ENCODE measurements at places on chromosomes 1 and 21. TPM values are rescaled to one million over a fixed set of nuclear protein-coding genes. Genes with fewer than 3 reads are reported as not detected.

KIAA1614 gene
- total RNA-seq = 6.5 TPM

- no peak for DNase-seq
These were observed 30.3 kb downstream of the CEP350 start for GRCh38 chr1:179984942-179985341.

- peak; percentile 2 for DNase-seq
These were observed 140.8 kb downstream of the ASTN1 start for GRCh38 chr1:177023726-177024125.

GRCh38 chr1:62790716-62791115 lies 6.8 kb downstream of the ATG4C start:
- DNase-seq = no peak

LYPLAL1 gene
- 32.5 TPM for total RNA-seq

- peak; percentile 83 for DNase-seq
These were observed 40.6 kb upstream of the DUSP10 start for GRCh38 chr1:221782477-221782876.

ADGRL2 gene
- total RNA-seq = 2.0 TPM

DNA sequence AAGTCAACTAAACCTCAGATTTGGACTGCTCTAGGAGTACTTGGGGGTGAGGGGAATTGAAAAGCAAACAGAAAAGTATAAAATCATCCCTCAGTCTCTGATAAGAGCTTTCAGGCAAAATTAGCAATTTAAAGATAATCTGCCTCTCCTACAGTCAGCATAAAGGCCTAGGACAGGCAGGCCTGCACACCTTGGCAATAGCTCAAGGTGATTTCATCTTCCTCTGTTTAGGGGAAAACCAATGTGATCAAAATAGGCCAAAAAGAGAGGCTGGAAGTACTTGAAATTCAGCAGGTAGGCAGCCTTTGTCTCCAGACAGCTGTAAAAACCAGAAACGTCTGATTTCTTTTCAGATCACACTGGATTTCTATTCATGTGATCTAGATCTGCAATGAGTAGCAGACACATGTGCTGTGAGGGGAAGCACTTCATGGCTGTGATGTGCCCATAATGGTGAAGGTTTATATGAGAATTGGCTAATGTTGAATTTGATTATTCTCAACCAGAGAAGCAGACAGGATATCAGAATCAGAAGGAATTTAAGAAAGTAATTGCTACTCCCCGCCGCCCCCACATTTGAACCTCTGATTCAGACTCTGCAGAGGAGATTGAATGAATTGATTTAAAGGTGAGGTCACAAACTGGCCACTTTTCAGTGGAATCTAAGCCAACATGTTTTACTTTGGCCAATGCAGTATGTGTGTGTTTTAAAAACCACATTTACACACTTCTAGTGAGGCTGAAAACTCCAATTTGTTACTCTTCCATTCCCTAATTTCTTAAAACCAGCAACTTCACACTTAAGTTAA lies 45.8 kb upstream of the DNASE2B start:
- no peak for DNase-seq

MROH7 gene
- total RNA-seq = 1.2 TPM

DNA sequence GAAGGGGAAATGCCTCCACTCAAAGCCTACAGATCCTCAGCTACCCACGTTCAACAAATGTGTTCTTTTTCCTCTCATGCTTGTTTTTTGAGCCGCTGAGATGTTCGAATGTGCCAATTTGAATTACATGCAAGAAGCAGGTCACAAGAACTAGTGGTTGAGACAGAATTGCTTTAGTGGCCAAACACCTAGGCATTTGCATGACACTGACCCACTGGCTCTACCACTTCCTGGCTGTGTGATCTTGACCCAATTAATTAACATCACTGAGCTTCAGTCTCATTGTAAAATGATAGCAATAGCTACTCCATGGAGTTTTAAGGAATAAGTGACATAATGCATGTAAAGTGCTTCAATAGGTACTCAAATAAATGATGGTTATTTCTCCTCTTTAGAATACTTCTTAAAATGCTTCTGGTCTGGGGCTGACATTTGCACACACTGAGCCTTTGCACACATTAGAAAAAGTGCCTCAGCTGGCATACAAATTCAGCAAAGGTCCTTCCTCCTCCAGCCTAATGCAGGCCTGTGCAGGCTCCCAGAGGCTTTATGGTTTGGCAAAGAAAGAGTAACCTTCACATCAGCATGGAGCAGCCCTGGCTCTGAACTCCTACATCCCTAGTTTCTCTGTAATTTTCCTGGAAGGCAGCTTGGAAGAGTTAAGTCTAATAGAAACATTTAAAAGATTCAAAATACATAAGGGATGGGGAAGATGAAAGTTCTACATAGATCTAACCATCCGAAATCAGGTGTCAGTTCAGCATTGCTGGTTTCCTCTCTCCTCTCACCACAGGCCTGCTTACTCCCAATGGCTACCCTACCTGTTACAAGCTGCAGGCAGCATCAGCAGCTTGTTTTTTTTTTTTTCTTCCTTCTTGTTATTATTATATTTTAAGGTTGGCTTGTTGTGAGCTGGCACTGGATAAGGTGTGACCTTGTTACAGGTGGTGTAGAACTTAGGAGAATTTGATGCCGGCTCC lies 107.4 kb downstream of the TBX19 start:
- no peak for DNase-seq

GRCh38 chr1:89931964-89932363 lies 62.9 kb upstream of the ZNF326 start:
- no peak for DNase-seq

DNA sequence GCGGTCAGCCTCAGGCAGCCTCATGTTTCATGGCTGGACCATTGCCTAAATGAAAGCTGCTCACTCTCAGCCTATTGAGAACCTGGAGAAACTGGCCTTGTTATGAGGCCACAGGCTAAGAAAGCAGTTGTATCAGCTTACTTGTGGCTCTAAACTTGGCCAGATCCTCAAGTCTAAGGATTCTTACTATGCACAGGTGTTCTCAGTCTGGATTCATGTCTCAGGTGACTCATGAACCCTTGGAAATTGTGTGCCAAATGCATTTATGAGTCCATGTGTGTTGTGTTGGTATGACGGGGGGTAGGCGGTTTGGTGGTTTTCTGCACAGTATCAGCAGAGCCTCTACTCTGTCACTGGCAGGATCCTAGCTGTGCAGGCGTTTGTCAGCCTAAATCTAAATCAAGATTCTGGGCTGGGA lies 90.4 kb downstream of the ROR1 start:
- DNase-seq = peak; percentile 56

LPAR3 gene
- total RNA-seq = not detected

DNA sequence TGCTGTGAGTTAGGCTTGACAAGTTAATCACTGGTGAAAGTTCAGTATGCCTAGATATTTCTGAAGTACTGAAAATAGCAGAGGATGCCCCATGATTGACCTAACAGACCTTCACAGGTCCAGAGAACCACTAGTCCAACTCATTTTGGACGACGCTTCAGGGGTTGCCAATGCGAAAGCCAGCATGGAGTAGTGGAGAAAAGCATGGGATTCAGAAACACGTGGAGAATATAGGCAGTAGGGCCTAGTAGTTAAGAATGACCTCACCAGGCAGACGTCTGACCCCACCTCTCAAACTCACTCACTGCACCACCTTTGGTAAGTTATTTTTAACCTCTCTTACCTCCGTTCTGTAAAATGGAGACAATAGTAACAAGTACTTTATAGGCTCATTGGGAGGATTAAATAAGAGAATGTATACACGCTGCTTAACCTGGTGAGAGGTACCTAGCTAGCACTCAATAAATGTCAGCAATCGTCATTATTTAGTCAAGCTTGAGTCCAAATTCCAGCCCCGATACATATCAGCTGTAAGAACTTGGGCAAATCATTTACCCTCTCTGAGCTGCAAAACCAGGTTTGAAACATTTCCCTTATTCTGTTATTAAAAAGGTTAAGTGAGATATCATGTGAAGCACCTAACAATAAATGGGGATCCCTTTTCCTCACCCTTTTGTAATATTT lies 13.2 kb downstream of the PLPP3 start:
- DNase-seq = no peak

DNA sequence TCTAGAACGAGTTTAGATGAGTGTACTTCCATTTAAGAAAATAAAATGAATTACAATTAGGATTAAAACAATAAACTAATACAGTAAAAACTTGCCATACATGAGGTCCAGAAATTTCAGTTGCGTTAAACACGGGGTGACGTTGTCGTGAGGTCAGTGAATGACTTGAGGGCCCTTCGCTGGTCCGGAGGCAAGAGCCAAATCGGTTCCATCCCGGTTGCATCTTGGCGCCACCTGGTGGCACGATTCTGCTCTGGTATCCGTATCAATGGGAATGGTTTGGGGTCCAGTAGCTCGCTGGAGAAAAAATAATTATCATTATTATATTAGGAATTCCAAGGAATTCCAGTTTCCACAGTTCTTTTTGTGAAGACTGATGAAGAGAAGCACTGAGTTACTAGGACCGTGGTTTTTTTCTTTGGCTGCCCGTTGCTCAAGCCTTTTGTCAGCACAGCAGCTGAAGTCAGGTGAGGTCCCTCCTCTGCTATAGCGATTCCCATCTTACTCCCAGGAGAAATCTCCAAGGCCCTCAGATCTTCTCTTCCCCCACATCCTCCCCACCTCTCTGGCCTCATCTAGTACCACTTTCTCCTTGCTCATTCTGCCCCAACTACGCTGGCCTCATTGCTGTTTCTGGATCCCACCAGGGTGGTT lies 161.4 kb downstream of the SLC35F3 start:
- DNase-seq = peak; percentile 59

- no peak for DNase-seq
These were observed 95.1 kb downstream of the FASLG start for GRCh38 chr1:172753964-172754363.

GRCh38 chr1:33583567-33583966 lies 111.1 kb downstream of the ZSCAN20 start:
- no peak for DNase-seq

DNA sequence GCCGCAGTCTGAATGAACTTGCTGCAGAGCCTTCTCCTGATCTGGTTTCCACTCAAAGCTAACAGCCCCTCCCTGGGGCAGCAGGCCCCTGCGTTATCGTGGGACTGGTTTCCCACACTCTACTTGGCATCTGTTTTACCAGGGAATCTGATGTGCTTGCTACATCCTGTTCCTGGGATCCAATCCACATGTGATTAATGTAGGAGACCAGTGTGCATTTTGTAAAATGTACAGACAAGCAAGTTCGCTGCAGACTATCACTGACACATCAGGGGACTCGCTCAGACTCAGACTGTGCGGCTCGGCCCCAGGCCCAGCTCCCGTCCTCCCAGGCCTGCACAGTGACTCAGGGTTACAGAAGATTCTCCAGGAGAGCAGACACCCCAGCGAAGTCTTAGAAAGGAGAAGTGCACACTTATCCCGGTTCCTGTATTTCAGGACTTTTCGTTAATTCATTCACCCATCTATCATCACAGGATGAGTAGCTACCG lies 340.1 kb downstream of the MATN1 start:
- DNase-seq = no peak

CD5L gene
- total RNA-seq = not detected

PRAMEF26 gene
- total RNA-seq = not detected

GRCh38 chr1:160522622-160523345 lies at the start of gene SLAMF6:
TSS of gene SLAMF6 (minus strand) at chr1:160523255. CDS start at chr1:160523192, 63 bp downstream.
- DNase-seq = no peak

DNA sequence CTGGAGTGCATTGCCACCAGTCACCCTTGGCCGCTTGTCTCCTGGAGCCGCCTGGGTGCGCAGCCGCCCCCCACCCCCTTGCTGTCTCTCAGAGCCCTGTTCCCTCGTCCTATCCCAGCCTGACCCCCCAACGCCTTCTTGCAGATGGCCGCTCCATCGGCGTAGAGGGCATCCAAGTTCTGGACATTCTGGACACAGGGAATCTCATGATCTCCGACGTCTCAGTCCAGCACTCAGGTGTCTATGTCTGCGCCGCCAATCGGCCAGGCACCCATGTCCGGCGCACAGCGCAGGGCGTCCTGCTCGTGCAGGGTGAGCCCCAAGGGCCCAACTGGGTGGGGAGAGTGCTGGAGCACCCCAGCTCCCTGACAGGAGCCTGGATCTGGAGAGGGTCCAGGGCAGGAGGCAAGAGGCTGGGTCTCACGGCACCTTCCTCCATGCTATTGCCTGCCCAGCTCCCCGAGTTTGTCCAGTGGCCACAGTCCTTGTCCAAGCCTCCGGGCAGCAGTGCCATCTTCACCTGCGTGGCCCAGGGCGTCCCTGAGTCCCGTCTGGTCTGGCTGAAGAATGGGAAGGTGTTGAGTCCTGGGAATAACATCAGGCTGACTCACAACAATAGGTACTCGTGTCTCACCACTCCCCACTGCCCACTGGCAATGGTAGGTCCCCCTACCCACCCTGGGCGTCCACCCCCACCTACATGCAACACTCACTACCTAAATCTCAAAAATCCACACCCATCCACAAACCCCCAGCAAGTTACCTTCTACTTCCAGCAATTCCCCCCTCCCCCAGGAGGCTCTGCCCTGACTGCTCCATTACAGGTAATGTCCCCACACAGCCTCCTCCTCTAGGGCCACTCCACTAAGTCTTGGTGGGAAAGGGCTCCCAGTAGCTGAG lies 24.6 kb downstream of the SLC27A3 start:
- no peak for DNase-seq

AXDND1 gene
- not detected for total RNA-seq

SV2A gene
- 4.0 TPM for total RNA-seq

- DNase-seq = no peak
These were observed 29.2 kb downstream of the FMO1 start for GRCh38 chr1:171277534-171277933.

DNA sequence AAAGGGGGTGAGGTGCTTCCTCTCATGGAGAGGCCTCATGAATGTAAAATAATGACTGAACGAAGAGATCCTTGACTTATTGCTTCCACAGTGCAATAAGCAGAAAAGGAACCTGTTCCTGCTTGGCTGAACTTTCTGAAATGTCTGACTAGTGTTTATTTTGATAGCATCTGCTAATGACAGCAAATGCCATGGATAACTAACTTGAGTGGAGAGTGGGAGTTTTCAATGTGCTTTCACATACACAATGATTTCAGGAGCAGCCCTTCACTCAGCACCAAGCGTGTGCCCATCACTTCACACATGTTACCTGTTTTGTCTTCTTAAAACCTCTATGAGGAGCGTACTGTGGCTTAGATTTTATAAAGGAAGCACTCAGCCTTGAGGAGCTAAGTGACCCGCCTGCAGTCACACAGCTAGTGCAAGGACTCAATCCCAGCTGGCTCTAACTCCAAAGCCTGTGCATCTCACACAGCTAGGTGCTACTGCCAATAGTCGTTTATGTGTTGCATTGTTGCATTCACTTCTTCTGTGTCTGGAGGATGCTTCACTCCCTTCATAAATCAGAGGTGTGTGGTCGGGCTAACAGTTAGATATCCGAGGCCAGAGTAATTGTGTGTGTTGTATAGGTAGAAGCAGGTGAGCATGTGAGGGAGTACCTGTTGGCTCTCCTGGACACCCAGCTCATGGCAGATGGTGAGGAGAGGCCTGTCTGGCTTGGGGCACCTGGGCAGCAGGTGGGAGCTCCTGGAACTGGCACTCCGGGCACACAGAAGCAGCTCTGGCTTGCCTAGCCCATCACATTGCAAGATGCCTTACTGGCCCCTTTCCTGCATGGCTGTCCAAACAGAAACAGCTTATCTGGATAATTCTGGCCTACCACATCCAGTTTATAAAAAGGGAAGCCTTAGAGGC lies 12.8 kb downstream of the CASQ2 start:
- DNase-seq = no peak

All from myocyte (in vitro differentiated cells).